ENCODE measurements at places on chromosomes 3 and 15. TPM values are rescaled to one million over a fixed set of nuclear protein-coding genes. Genes with fewer than 3 reads are reported as not detected.

Gene NDUFAF3
- total RNA-seq, result 88.1 TPM

Gene BAHD1
- total RNA-seq, result 11.3 TPM

Gene LSMEM2
- total RNA-seq, result not detected

Gene RYK
- total RNA-seq, result 40.3 TPM

Gene WDR73
- total RNA-seq, result 18.5 TPM

Gene LYZL4
- total RNA-seq, result not detected

Gene FBXO40
- total RNA-seq, result not detected

Gene PCLAF
- total RNA-seq, result 30.7 TPM

Gene AGTR1
- total RNA-seq, result 4.4 TPM

Gene HGD
- total RNA-seq, result 0.12 TPM

Gene MGLL
- total RNA-seq, result 52.3 TPM

Gene IL17RC
- 48.7 TPM for total RNA-seq

Gene SYNPR
- not detected for total RNA-seq

Gene MYO5C
- total RNA-seq, result 23.3 TPM

Gene GASK1A
- total RNA-seq, result 10.1 TPM

Gene TBC1D5
- 46.6 TPM for total RNA-seq

Gene PLSCR5
- total RNA-seq, result not detected

Gene SLC2A2
- total RNA-seq, result not detected

Gene CRYBG3
- 16.4 TPM for total RNA-seq

Gene ITGA11
- total RNA-seq, result 0.44 TPM

Gene CALML4
- total RNA-seq, result 3.7 TPM

Gene COL8A1
- total RNA-seq, result 15.6 TPM

Gene FURIN
- 43.3 TPM for total RNA-seq

Gene PODXL2
- 4.2 TPM for total RNA-seq

Gene BCL6
- 49.8 TPM for total RNA-seq

Gene LRRN1
- total RNA-seq, result not detected

Gene SCAMP5
- 0.76 TPM for total RNA-seq

Gene TTC21A
- 2.9 TPM for total RNA-seq

All from esophagus squamous epithelium (tissue), 5 donors.